ENCODE measurements at places on chromosomes 7 and 10.

GRCh38 chr10:72285972-72286521 is 12.3 kb downstream of the DDIT4 start:
- no peak for DNase-seq

DNA sequence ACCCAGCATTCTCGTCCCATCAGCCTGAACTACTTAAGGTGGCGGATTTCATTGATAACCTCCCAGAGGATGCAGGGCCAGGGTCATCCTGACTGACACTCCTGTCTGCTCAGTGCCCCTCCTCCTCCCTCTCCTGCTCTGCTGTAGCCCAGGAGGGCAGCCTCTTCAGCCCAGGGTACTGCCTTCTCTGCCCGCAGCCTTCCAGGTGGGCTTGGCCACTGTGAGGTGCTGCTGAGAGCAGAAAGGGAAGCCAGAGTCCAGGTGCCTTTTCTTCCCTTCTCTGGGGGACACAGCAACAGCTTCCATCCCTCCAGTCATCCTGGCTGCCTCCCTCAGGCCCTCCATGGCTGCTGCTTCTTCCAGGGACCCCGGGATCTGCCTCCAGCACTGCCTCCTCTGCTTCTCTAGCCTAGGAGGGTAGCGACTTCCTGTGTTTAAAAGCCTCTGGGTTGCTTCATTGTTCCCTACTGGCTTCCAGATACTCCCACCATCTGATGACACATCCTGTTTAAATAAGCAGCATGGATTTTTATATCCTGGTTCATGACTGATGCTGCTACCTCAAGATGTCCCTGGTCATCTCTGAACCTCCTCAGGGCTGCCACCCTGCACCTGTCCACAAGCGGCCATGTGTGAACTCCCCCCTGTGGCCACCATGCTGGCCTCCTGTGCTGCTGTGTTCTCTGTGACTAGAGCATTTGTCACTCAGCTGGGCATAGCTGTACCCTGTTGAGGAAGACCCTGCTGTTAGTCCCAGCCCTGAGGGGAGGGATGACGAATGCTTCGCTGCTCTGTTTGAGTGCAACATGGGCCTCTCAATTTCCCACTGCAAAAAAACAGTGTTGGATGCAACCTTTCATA is 55.8 kb downstream of the AKR1C4 start:
- no peak for DNase-seq

DNA sequence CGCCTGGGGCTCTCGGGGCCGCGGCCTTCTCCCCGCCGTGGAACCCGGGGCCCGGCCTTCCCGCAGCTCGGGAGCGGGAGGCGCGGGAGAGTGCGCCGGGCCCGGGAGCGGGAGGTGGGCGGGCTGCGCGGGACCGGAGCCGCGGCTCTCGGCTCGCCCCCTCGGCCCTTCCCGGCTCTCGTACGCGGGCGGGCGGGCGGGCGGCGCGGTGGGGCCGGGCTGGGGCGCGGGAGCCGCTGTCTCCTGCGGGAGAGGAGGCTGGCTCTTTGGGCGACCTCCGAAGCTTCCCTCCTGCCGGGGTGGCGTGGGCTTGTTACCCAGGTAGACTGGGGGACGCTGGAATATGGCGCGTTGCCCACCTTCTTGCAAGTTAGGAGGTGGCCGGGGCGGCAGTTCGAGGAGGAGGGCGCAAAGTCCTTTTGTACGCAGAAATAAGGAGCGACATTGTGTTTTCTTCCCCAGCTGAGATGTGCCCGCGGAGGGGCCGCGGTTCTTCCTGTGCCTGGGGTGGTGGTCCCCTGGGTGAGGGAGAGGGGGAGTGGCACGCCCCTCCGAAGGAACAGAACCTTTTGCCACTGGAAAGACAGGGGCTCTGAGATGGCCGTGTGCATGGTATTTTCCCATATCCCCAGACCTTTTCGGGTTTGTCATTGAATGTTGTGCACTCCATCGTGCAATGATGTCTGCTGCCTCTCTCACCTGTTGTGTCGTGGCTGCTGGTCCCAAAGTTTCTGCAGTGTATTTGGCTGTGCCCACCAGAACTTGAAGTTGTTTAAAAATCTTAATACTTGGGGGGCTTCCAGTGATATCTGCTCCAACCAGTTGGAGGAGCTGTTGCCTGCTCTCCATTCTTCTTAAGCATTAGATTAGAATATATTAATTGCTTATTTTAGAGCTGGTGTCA is 844 bp downstream of the NRF1 start:
- DNase-seq: peak; percentile 72

- DNase-seq: no peak
Measured at GRCh38 chr10:128364631-128365030, 238.4 kb upstream of the MKI67 start.
